H4 (cell line): ENCODE measurements at places on chromosomes 5 and 9. TPM values are rescaled to one million over a fixed set of nuclear protein-coding genes. Genes with fewer than 3 reads are reported as not detected.

DNA sequence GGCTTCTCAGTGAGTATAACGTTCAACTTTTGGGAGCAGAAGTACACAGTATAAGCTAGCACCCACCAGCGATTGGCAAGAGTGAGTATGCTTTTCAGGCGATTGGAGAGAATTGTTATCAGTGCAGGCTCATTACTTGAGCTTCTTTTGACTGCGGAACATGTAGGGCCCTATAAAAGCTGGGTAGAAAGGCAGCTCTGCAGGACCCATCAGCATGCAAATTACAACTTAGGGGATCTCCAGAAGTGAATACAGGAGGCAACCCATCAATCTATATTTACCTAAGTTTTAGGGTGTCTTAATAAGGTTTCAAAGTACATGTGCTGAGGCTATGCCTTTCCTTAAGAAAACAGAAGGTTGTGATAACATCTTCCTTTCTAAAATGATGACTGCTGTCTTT is 225.0 kb downstream of the MLLT3 start:
- no peak for DNase-seq

The LTC4S gene
- not detected in 2 replicates for total RNA-seq

- DNase-seq = no peak
Measured at GRCh38 chr5:19874811-19875210, 113.2 kb downstream of the CDH18 start.

DNA sequence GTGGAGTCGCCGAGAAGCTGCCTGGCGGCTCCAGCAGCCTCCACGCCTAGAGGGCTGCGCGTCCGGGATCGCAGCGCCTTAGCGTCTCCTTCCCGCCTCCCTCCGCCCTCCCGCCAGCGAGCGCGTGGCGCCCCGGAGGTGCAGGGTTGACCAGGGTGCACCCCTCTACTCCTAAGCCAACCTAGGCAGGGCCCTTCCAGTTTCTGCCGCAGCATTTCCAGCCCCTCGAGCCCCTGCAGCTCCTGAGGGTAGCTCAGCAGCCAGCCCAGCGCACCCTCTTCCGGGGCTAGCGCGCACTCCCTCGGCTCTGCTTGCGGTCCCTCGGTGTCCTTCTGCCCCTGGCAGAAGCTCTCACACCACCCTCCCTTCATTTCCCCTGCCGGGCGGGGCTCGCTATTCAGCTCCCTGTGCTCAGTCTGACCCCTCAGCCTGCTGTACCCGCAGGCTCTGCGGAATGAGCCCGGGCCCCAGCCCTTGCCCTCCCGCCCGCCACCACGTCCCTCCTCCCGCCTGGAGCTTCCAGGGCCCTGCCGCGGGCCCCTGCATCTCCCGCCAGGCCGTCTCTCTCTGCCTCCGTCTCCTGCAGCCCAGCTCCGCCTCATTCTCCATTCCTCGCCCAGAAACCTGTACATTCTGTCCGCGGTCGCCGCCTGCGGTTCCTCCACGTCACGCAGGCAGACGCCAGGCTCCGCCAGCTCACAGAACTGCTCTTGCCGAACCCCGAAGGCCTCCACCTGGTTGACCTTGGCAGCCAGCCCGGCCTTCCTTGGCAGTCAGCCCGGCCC is 61.8 kb downstream of the SPATA31C2 start:
- DNase-seq = peak; percentile 86

The AK8 gene
- 0.21 and 0.27 TPM in 2 replicates for total RNA-seq

The COL23A1 gene
- total RNA-seq = 0.08 TPM in 1 of 2 replicates, not detected in the other

The MARVELD2 gene
- 0.08 and 0.12 TPM in 2 replicates for total RNA-seq
